ENCODE measurements at places on chromosomes 6 and 20. TPM values are rescaled to one million over a fixed set of nuclear protein-coding genes. Genes with fewer than 3 reads are reported as not detected.

DNA sequence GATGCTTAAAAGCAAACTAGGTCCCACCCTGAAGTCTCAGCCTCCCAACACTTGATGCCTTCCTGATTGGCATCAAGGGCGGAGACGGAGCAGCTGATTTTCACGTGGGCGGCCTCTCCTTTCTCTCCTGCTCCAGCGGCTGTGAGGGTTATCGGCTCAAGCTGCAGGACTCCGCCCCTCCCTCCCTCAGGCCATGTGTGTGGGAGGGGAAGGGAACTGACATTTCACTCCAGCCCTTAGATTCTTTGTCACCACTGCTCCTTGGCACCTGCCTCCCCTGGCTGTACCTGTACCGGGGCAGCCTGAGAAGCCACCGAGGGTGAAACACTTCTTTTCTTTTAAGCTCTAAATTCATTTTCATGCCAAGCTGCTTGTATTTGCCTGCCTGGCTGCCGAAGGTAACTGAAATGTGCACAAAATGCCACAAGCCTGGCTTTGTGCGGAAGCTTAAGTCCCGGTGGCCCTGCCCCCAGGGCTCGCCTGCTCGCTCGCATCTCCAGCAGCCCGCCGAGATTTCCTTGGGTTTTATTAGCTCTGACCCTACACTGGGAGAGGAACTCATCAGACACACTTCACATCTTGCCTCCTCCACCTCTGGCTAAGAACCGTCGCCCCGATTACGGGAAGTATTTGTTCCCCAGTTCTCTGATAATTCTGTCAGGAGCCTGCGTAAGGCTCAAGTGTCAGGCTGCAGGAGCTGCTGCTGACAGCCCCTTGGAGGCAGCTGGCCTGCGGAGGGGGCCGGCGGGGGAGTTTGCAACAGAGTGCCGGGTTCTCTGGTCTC, 9.6 kb upstream of the CPNE5 start:
- peaks cover 2% of the 10 kb centered on the region for H3K4me1 ChIP-seq
- H3K36me3 ChIP-seq, result peaks cover 29% of the 10 kb centered on the region
- no peak overlapping the region for H3K27ac ChIP-seq
- no peaks in the 10 kb centered on the region for H3K27me3 ChIP-seq
- H3K4me3 ChIP-seq, result no peak overlapping the region
- no peak for DNase-seq

WFDC2 gene
- total RNA-seq, result 0.56 TPM

DNA sequence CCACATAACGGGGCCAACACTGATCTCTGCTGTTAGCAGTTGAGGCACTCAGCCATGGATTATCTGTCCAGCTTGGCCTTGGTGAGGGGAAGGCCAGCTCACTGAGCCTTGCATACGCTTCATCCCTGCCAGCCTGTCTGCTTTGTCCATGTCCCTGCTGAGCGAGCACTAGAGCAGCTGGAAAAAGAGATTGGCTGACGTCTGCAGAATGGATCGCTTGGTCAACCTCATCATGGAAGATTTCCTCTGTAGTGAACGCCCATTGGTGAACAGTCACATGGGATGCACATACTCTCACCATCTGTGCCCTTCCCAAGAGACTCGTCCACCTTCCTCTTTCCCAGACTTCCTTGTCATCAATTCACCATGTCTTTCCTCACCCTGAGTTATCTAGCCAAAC, 26.9 kb downstream of the MUC22 start:
- DNase-seq, result no peak
- H3K4me1 ChIP-seq, result peaks cover 2% of the 10 kb centered on the region
- no peaks in the 10 kb centered on the region for H3K36me3 ChIP-seq
- no peak overlapping the region for H3K27ac ChIP-seq

- DNase-seq, result no peak
- H3K27me3 ChIP-seq, result no peaks in the 10 kb centered on the region
- H3K4me3 ChIP-seq, result peak overlapping the region; percentile 68
- peaks cover 85% of the 10 kb centered on the region for H3K4me1 ChIP-seq
These were observed 12.1 kb downstream of the HIVEP2 start for GRCh38 chr6:142932889-142933288.

DNA sequence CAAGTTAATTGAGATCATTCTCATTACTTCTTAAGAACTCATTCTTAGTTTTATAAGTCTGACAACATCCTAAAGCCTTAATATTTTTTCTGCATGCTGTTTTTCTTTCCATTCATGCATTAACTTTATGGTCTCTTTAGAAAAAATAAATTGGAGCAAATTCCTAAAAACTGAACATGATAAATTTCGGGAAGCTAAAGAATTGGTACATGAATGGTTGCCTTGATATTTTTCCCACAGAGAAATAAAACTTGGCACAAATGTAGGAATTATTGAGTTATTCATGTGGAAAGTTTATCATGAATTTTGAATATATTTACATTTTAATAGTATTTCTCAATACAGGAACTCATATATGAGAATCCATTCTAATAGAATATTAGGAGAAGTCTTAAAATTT, 115.9 kb downstream of the BMP5 start:
- H3K36me3 ChIP-seq, result no peaks in the 10 kb centered on the region
- H3K27me3 ChIP-seq, result no peaks in the 10 kb centered on the region
- no peaks in the 10 kb centered on the region for H3K4me1 ChIP-seq

- DNase-seq, result peak; percentile 49
- H3K27ac ChIP-seq, result peak overlapping the region; percentile 20
- H3K4me1 ChIP-seq, result peaks cover 87% of the 10 kb centered on the region
- H3K4me3 ChIP-seq, result no peak overlapping the region
- H3K27me3 ChIP-seq, result no peaks in the 10 kb centered on the region
These were observed 32.7 kb downstream of the CHMP4B start for GRCh38 chr20:33843854-33844253.

TXLNB gene
- total RNA-seq, result 0.27 TPM
